ENCODE measurements at places on chromosomes 4 and X.
A peak's percentile ranks its signal among the peaks of the same experiment; 100 is the strongest.

GRCh38 chr4:76658231-76659102 is 223.4 kb downstream of the SHROOM3 start:
- DNase-seq: peak; percentile 50

DNA sequence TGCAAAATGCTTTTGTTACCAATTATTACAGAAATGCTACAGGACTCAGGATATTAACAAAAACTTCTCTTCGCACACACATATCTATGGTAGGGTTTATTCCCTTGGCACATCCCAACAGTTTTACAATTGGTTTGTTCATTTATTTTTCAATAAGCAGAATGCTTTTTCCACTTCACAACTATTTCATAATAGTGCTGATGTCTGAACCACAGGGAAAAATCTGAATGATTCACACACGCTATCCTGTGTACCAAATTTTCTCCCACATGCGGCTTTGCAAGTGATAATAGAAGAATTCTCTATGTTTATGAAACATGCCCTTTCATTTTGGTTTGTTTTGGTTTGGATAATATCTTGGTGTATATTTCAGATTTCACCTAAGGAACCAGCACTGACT is 725.7 kb upstream of the TENM3 start:
- DNase-seq: no peak

GRCh38 chrX:24498975-24499374 is 33.9 kb downstream of the PDK3 start:
- DNase-seq: peak; percentile 0

DNA sequence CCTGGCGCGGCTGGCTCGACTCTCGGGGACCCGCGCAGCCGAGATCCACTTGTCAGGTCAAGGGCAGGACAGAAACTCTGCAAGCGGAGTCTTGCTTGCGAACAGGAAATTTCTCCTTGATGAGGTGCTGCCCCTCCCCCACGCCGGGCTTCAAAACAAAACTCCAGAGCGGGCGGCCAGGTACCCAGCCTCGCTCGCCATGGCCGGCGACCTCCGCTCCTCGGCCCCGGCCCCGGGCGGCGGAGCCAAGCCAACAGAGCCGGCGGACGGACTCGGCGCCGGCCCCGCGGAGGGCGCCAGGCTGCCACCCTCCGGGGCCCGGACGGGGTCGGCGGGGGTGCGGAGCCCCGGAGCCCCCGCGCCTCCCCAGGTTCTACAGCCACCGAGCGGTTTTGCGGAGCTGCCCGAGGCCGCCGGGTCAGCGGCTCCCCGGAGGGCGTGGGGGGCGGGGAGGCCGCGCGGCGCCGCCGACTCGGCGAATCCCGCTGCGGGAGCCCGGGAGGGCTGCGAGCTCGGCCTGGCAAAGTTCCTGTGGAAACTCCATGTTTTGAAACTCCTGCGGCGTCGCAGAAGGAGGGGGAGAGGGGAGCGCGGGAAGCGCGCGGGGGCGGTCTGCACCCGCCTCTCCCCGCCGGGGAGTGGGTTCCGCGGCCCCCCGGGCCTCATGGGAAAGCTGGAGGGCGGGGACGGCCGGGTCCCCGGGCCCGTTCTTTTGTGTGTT is 11.7 kb upstream of the BCOR start:
- no peak for DNase-seq

GRCh38 chr4:111652986-111653385 is 492.3 kb upstream of the FAM241A start:
- DNase-seq: no peak

DNA sequence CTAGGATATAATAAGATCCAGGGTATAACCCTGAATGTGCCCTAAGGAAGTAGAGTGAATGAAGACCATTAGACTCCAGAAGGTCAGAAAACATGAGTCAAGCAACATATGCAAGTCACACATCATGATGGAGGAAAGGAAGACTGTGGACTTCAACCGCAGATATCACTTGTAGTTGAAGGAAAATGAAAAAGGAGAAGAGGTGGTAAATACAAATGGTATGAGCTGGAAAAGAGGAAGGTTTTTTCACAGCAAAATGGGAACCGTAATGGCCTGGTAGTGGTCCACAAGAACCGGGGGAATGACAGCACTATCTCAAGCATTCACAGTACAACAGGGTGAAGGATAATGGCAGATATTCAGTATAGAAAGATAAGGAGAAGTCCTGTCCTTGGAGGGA is 5.2 kb upstream of the SCFD2 start:
- DNase-seq: no peak
